ENCODE measurements at places on chromosomes 16 and 17.

- peak; percentile 49 for DNase-seq
These were observed 68.5 kb upstream of the MED9 start for GRCh38 chr17:17408236-17408794.

- DNase-seq, result peak; percentile 36
These were observed 542 bp downstream of the CBX4 start for GRCh38 chr17:79838522-79839274.

GRCh38 chr16:56094231-56094630 lies 97.1 kb upstream of the GNAO1 start:
- DNase-seq, result no peak

GRCh38 chr16:12580809-12581208 lies 222.9 kb downstream of the CPPED1 start:
- DNase-seq, result no peak

GRCh38 chr17:18851201-18851600 lies 6.7 kb upstream of the PRPSAP2 start:
- DNase-seq, result no peak

GRCh38 chr17:69335058-69335457 lies 8.1 kb upstream of the ABCA5 start:
- DNase-seq, result peak; percentile 30

DNA sequence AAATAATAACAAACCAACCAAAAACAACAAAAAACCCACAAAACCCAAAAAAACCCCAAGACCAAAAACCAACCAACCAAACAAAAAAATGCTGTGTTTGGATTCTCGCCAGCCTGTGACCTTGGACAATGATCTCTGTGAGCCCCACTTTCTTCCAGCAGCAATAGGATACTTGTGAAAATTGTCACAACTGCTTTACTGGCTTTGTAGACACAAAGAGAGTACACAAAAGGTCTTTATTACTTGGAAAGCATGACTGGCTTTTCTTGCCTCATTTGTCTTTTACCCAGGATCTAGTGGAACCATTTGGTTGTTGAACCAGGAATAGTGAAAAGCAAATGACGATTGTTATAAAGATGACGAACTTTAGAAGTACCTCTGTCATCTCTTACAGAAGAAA lies 256.6 kb downstream of the UTP18 start:
- DNase-seq, result no peak

DNA sequence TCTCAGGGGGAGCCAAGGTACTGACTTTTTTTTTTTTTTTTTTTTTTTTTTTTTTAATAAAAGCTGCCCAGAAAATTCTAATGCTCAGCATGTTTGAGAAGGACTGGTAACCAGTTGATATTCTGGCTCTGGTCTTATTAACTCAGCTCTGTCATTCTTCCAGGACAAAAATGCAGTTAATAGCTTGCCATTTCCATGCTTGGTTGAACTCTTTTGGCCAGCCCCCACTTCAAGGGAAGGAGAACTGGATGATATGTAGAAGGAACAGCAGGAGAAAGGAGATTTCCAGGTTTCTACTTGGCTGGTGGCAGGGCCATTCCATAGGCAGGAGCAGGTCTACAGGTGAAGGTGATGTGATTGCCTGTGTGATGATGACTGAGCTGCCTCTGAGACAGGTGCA lies 59.2 kb upstream of the TANC2 start:
- DNase-seq, result no peak
